ENCODE measurements at places on chromosomes 5 and 9.

GRCh38 chr9:87546704-87547103, 49.0 kb downstream of the DAPK1 start:
- DNase-seq = no peak

- no peak for DNase-seq
Observed at GRCh38 chr9:109894473-109894872, 114.5 kb downstream of the PALM2AKAP2 start.

GRCh38 chr9:134851020-134851419, 29.6 kb upstream of the FCN2 start:
- DNase-seq = no peak

- DNase-seq = no peak
Observed at GRCh38 chr5:96706433-96707111, 44.4 kb downstream of the CAST start.

- DNase-seq = no peak
Observed at GRCh38 chr9:134061019-134061687, 6.7 kb downstream of the BRD3 start.

- DNase-seq = no peak
Observed at GRCh38 chr5:178234750-178235587, 2.4 kb upstream of the PHYKPL start.

GRCh38 chr9:2758898-2759510, 41.7 kb downstream of the KCNV2 start:
- DNase-seq = no peak

- DNase-seq = no peak
Observed at GRCh38 chr9:21931428-21931827, 62.8 kb downstream of the CDKN2A start.

DNA sequence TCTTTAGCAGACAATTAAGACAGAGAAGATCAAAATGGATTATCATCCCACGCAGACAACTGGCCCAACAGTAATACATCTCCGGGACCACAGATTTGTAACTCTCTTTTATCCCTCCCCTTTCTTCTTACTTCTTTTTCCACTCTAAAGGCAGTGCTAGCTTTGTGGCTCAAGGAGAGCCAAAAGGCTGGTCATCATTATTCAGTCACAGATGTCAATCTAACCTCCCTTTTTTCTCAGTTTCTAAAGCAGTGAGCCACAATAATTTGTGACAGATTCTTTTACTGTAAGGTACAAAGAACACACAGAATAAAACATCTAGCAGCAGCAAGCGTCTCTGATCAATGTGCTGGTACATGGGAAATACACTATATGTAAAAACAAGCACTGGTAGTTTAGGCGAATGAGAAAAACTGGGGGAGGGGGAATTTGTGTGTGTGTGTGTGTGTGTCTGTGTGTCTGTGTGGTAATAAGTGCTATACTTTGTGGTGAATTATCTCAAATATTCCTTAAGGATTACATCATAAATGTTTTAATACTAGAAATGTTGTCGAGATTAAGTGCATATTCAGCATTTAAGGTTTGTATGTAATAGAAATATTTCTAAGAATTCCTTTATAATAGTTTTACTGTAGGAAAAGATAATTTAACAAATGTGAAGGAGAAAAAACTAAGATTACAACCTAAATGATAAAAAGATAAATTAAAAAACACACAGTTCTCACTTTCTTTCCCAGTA, 140.2 kb downstream of the DENND1A start:
- no peak for DNase-seq

DNA sequence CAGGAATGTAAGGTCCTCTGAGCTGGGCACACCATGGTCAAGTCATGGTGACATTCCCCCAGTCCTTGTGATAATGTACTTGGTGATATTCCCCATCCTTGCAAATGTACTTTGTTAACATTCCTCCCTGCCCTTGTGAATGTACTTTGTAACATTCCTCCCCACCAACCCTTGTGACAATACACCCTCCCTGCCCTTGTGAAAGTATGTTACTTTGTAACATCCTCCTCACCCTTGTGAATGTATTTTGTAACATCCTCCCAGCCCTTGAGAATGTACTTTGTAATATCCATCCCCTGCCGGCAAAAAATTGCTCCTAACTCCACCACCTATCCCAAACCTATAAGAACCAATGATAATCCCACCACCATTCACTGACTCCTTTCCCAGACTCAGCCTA, 53.3 kb downstream of the RAPGEF6 start:
- no peak for DNase-seq

GRCh38 chr5:84372066-84372695, 12.5 kb downstream of the EDIL3 start:
- peak; percentile 6 for DNase-seq

DNA sequence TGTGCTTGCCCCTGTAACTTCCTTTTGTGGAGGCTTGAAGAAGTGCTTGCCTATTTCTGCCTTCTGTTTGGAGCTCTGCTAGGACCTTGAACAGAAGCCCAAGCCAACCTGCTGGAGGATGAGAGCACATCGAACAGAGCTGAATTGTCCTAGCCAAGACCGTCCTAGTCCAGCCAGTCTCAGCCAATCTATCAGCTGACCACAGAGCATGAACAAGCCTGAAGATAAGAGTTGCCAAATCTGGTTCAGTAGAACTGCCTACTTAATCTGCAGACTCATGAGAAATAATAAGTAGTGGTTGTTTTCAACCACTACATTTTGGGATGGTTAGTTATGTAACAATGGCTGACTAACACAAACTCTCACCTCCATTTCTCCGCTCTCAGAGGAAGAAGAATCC, 4.4 kb upstream of the SNX2 start:
- no peak for DNase-seq

DNA sequence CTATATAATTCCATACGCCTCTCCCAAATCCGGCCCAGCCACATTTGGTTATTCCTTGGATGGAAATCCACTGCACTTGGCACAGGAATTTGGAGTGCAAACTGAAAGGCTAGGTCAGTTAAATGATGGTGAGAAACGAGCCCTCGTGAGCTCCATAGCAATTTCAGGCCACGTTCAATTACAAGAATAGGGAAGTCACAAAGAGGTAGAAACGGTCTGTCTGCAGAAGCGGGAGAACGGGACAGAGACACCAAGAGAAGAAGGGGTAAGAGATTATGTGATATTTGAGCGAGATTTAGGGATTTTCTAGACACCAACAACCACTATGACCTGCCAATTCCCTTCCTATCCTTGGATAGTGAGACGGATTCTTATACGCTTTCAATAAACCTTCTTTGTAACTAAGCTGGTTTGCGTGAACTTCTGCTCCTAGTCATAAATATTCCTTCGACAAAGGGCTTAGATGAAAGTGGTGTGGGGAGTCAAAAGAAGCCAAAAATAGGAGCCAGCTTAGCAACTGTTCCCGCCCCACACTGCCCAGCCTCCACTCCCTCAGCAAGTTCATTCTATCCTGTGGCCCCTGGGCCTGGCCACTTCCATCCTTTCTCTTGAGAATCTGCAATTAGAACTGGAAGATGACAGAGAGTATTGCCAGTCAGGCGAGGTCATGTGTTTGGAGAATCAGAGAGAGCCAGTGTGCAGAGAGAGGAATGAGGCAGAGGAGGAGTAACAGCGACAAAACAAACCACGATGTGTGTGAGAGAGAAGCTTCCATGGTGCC, 118.4 kb downstream of the ZNF608 start:
- no peak for DNase-seq

DNA sequence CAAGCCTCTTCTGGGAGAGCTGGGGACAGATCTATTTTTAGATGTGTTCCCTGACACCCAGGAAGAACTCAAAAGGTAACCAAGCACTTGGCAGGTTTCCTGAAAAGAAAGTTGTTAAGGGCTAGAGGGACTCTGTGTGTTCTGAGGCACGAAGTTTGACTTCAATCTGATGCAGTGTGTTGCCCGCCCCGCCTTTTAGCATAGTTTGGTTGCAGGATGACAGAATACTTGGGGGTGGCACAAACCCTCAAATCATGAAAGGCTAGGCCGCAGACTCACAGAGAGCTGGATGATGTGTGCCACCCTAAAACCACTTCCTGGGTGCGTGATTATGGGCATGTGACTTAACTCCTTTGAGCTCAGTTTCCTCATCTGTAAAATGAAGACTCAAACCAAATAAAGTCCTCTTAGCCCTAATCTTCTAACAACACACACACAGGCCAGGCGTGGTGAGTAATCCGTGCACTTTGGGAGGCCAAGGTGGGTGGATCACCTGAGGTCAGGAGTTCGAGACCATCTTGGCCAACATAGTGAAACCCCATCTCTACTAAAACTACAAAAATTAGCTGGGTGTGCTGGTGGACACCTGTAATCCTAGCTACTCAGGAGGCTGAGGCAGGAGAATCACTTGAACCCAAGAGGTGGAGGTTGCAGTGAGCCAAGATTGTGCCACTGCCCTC, 12.8 kb upstream of the NDFIP1 start:
- DNase-seq = no peak

- DNase-seq = no peak
Observed at GRCh38 chr5:178285399-178286225, 53.0 kb upstream of the PHYKPL start.

GRCh38 chr9:794386-794785, 47.1 kb upstream of the DMRT1 start:
- DNase-seq = no peak

DNA sequence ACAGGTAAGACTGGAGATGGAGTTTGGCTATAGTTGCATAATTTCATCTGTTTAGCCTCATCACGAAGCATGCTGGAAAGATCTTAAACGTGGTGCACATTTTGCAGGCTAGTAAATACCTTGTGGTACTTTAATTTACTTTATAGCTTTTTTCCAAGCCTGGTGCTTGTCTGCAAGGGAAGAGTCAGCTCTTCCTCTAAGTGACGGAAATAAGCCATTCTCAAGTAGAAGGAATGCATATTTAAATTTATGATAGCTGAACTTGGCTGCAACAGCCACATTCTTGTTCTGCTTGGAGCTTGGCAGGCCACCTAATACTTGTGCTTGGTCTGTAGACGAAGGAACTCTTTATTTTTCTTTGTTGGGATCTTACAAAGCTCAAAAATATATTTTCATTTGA, 188.0 kb upstream of the PIK3R1 start:
- DNase-seq = peak; percentile 93

GRCh38 chr9:94204174-94204573, 54.9 kb upstream of the ZNF169 start:
- no peak for DNase-seq

DNA sequence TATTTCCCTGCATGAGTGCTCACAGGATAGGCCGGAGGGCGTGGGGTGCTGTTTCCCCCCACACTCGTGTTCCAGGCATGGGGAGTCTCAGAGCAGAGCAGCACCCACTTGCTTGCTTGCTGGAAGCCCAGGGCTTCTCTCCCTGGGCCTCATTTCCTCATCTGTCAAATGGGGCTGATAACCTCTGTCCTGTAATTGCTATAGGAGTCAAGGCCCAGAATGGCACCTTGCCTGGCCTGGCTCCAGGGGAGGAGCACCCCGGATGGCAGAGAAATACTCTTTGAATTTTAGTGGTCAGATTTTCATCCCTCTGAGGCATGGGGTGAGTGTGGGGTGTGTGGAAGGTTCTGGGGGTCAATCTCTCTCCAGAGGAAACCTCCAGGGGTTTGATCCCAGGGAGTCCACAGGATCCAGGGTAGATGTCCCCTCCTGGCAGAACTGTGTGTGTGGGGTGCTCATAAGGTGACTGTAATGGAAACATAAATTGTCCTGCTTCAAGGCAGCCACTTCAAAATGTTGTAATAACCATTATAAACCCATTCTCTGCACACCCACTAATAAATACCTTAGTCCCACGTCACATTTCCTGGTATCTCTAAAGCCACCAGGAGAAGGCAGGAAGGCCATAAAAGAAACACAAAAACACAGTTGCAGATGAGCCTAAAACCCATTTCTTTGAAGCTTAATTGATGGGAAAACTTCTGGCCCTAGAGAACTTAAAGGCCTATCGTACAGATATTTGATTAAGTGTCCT, 272.2 kb downstream of the FSTL4 start:
- DNase-seq = peak; percentile 4

GRCh38 chr9:98811051-98811650, 3.7 kb downstream of the GALNT12 start:
- peak; percentile 78 for DNase-seq

DNA sequence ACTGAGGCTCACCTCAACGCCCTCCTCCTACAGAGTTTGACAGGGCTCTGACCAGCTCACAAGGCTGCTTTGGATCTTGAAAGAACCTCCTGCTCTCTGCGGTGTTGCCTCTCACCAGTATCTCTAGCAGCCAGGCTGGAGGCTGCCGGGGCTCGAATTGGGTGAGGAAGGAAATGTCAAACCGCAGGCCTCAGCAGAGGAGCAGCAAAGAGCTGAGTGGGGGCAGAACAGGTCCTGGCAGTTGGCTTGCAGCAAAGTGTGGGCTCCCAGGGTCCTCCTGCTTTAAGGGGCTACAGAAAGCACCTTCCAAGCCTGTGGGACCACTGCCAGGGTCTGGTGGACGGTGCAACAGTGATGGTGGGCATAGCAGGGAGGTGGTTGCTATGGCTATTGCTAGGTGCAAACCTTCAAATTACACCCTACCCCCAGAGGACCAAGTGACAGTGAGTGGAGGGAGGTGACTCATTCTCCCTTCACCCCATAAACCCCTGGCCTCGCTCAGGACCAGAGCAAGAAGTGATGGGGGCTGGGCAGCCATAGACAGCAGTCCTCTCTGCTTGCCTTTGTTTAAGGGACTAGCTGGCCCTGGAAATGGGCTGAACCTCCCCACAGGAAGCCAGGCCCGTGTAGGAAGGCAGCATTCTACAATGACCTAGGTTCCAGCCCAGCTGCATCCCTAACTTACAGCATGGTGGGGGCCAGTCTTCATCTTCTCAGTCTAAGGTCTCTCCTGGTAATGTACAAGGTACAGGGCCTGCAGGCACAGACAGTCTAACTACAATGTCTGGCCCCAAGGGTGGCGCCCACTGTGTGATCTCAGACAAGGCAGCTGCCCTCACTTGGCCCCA, 18.7 kb downstream of the LCP2 start:
- no peak for DNase-seq

- no peak for DNase-seq
Observed at GRCh38 chr5:98064118-98064685, 709.3 kb upstream of the RGMB start.

DNA sequence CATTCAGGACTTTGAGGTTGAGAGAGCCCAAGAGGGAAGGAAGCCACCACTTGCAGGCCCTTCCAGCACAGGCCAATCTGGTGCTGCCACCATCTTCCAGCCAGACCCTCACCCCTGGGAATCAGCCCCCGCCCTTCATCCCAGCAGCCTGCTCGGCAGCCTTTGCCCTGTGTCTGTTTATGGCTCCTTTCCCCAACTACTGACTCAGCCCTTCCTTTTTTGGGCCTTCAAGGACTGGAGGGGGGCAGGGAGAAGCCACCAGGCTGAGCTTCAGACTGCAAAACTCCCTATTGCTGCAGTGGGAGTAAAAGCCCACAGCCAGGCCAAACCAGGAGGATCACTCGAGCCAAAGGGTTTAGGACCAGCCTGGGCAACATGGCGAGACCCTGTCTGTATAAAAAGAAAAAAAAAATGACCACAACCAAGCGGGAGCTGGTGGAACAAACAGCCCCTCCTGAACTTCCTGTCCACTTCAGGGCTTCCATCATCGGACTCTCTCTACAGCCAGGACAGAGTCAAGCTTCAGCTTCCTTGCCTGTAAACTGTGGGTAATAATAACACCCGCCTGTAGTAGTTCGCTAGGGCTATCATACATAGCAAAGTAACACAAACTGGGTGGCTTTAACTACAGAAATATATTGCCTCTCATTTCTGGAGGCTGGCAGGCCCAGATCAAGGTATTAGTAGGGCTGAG, 85.9 kb upstream of the IL17B start:
- DNase-seq = no peak

- no peak for DNase-seq
Observed at GRCh38 chr9:92963831-92964606, 16.7 kb downstream of the FGD3 start.

- no peak for DNase-seq
Observed at GRCh38 chr5:17054911-17055310, 118.8 kb upstream of the MYO10 start.

GRCh38 chr9:130651752-130652151, 12.6 kb upstream of the PRDM12 start:
- DNase-seq = no peak

Measured in BJ (cell line).